ENCODE measurements at places on chromosomes 5 and 9.

DNA sequence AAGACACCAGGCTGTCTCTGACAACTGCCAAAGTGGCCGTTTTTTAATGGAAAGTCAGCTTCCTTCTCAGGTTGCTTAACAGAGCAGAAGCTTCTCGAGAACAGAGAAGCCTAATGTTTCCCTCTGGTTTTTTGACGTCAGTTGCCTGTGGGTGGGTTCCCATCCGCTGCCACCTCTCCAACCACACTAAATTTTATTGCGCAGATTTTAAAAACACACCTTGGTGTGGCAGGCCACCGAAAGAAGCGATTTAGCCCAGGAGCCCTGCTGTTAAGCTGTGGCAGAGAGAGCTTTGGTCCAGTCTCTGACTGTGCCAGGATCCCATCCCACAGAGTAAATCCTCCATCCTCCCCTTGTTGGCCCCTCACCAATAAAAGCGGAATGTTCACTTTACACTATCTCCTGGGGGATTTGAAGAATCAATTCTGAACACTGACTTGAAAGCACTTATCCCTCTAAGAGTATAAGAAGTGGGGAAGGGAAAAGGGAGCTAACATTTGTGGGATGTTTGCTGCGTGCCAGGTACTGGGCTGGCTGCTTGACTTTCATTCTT is 181.6 kb downstream of the AOPEP start:
- no peak for DNase-seq

DNA sequence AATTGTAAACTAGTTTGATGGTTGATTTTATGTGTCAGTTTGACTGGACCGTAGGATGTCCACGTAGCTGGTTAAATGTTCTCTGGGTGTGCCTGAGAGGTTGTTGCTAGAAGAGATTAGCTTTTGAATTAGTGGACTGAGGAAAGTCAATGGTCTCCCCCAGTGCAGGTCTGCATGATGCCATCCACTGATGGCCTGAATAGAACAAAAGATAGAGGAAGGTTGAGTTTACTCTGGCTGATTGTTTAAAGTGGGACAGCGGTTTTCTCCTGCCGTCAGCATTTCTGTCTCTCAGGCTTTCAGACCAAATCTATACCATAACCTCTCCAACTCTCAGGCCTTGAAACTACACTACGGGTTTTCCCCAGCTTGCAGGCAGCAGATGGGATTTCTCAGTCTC is 899.2 kb upstream of the WWC1 start:
- no peak for DNase-seq

- DNase-seq = no peak
These were observed 104.3 kb downstream of the CEMIP2 start for GRCh38 chr9:71663931-71664459.

DNA sequence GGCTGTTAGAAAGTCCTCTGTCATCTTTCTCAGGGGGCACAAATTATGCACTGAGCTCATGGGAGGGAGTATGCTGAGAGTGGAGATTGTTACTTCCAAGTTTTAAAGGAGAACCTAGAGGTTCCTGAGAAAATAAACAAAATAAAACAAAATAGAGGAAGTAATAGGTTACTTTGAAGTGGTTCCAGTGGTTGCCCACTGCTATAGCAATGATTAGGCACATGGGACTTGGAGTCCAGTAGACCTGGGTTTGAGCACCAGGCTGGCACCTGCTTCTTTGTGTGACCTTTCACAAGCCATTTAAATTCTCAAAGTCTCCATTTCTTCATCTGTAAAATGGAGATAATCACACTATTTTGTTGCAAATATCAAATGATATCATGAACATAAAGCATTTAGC is 13.8 kb upstream of the CDC23 start:
- no peak for DNase-seq

DNA sequence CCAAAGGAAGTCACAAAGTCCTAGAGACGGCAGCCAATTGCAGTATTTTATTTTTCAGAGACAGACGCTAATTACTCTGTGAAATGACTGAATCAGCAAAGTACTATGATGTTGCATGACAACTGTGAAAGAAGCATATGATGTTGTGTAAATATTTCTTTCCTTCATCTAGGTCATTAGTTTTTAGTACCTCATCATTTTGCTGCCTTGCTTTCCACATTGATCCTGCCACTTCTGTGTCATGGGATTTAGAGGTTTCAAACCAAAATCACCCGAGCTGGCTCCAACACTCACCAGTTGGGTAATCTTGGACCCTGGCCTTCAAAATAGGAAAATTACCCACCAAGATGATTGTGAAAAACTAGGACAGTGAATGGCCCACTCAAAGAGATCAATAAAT is 585.2 kb downstream of the ACTL7B start:
- DNase-seq = no peak

GRCh38 chr5:32020271-32020670 is 153.8 kb downstream of the GOLPH3 start:
- DNase-seq = no peak

- DNase-seq = no peak
These were observed 2.5 kb downstream of the IL7R start for GRCh38 chr5:35859101-35859661.

DNA sequence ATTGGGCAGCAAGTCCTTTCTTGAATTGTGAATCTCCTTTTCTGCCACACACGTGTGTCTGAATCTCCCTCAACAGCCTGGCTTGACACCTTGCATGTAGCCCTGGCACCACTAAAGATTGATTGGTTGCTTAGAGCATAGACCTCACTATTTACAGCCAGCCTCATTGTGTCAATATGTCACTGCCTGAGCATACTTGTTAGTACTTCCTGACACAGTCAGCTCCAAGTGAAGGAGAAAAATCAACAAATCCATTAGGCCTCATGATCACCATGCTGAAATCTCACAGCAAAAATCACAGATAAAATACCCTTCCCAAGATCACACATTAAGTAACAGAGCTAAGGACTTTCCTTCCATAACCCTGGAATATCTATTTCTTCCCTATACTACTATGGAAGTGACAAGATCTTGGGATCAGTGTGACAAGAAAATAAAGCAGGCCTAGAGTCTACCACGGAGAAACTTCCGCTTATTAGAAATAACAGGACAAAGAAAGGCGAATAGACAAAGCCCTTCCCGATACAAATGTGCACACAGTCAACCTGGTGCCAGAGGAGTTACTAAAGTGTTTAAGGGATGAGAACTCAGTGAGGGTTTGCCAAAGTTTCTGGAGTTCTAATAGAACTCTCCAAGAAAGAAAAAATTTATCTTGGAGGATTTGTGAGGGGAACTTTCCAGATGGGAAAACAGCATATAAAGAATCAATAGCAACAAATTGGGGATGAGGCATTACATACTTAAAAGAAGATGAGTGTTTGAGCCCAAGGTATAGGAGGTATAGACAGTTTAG is 5.6 kb upstream of the ARL15 start:
- DNase-seq = no peak

GRCh38 chr9:107750741-107751566 is 261.4 kb upstream of the KLF4 start:
- peak; percentile 24 for DNase-seq

- DNase-seq = no peak
These were observed 7.3 kb downstream of the QSOX2 start for GRCh38 chr9:136238342-136238732.

- DNase-seq = no peak
These were observed 8.2 kb upstream of the TNFAIP8 start for GRCh38 chr5:119347574-119347973.

GRCh38 chr9:133854765-133855164 is 116.6 kb upstream of the SARDH start:
- peak; percentile 49 for DNase-seq

DNA sequence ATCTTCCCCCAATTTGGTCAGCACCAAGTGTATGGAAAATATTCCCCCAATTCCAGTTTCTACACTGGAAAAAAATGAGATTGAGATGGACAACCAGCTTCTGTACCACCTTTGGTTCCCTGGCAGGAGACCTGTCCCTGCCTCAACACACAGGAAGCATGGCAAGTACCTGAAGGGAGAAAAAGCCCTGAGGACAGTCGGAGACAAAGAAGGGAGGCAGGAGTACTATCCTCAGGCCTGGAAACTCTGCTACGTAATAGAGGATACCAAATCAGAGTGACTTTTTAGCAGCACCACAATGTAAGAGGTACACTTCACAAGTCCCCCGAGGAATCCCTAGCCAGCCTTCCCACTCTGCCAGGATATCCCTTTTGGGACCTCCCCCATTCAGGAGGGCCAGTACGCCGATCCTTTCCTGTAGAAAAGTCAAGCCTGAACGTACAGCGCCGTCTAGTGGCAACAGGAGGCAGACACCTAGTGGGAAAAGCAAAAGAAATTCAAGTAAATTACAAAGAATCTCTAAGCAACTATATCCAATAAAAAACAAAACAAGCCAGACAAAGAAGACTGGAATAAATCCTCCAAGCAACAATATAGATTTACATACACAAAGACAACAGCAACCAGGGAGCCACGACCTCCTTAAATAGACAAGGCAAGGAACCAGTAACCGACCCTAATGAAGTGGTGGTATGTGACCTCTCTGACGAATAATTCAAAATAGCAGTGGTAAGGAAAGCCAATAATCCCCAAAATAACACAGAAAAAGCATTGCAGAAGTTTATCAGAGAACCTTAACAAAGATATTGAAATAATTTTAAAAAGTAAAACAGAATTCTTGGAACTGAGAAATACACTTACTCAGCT is 63.3 kb upstream of the SLCO6A1 start:
- DNase-seq = no peak

- no peak for DNase-seq
These were observed 48.9 kb downstream of the PFDN1 start for GRCh38 chr5:140253985-140254384.

DNA sequence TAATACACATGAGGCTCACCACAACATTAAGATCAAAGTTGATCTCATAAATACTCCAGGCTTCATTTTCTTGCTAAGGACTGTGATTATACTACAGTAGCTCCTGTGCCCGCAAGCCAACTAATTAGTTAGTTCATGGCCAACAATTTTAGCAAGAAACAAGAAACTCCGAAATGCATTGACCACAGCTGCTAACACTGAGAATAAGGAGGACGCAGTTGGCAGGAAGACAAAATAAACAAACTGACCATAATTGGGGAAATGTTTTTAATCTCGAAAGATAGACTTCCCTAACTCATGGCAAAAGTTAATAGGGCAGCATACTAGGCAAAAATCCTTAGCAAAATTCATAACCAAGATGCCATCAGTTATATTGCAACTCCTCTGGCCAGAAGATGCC is 115.5 kb upstream of the SPEF2 start:
- DNase-seq = no peak

- DNase-seq = no peak
These were observed 13.9 kb downstream of the NR2F1 start for GRCh38 chr5:93596676-93597490.

GRCh38 chr5:131381777-131382176 is 117.9 kb downstream of the CDC42SE2 start:
- no peak for DNase-seq

- DNase-seq = peak; percentile 12
These were observed 109.3 kb upstream of the HAND1 start for GRCh38 chr5:154587123-154588026.

DNA sequence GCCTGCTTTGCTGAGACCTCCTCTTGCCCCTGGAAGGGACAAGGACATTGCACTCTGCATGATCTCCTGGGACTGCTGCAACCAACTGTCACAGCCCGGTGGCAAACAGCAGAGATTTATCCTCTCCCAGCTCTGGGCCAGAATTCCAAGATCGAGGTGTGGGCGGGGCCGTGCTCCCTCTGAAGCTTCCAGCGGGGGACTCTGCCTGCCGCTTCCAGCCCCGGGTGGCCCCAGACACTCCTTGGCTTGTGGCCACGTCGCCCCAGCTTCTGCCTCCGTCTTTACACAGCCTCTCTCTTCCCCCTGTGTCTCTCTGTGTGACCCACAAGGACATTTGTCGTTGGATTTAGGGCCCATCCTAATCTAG is 67.1 kb downstream of the COL5A1 start:
- peak; percentile 67 for DNase-seq

GRCh38 chr5:82512025-82512424 is 233.9 kb upstream of the RPS23 start:
- no peak for DNase-seq

DNA sequence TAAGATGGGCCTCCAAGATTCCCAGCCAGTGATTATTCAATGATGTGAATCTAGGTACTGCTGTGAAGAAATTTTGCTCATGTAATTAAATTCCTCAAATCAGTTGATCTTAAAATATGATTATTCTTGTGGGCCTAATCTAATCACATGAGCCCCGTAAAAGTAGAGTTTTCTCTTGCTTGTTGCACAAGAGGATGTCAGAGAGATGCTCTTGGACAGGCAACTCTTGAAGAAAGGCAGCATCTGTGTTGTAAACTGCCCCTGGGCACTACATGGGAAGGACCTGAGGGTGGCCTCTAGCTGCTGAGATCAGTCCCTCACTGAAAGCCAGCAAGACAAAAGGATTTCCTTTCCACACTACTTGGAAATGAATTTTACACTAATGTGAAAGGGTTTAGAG is 132.9 kb downstream of the TRPM3 start:
- no peak for DNase-seq

GRCh38 chr9:114893221-114894010 is 37.0 kb downstream of the TNFSF8 start:
- no peak for DNase-seq

DNA sequence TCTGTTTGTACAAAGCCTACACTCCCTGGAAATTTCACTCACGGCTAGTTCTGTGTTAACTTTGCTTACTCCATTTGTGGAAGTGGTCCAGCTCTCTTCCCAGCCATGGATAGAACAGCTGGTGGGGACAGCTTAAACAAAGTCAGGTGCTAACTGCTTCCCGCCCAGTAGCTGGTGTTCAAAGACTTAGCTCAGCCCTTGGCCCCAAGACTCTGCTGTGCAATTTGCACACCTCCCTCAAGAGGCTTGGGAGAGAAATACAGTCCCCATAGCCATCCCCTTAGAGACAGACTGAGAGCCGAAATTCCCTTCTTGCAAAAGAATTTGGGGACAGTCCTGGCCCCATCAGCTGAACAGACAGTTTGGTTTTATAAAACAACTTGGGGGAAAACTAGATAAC is 73.8 kb upstream of the RAI14 start:
- DNase-seq = no peak

DNA sequence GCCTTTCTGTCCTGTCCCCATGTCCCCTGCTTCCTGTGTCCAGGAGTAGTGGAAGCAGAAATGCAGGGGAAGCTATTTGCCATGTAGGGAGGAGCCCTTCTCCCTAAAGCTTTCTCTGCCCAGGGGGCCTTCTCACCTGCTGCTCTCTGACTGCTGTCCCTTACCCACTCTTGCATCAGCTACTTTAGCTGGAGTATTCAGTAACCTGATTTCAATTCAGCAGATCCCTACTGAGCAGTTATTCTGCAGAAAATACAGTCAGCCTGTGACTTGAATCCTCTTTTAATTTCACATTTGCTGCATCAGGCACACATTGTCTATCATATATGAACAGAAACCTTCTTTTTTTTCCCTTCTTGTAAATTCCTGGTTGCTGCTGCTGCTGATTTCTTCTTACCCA is 90.4 kb downstream of the MVB12B start:
- no peak for DNase-seq

- peak; percentile 88 for DNase-seq
These were observed 271.3 kb downstream of the ARHGAP26 start for GRCh38 chr5:143041461-143041860.

Measured in NCI-H1694 treated with DMSO at 0.1 percent for 48 hours (cell line).